ENCODE measurements at places on chromosomes 5 and 9.

DNA sequence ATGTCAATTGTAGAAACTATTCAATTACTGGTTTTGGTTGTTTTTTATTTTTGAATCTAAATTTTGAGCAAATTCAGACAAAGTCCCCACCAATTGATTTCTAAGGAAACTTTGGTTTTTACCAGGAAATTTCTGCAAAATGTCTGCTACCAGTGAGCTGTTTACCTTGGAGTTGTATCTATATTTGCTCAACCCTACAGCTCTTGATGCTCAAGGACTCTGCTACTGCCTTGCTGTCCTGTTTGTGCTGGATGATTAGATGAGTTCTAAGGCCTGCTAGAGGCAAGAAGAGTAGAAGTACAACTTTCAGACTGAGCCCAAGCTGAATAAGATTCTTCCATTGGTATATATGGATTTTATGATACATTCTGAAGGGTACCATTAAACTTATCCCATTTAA lies 42.6 kb upstream of the KIF2A start:
- no peak for DNase-seq

DNA sequence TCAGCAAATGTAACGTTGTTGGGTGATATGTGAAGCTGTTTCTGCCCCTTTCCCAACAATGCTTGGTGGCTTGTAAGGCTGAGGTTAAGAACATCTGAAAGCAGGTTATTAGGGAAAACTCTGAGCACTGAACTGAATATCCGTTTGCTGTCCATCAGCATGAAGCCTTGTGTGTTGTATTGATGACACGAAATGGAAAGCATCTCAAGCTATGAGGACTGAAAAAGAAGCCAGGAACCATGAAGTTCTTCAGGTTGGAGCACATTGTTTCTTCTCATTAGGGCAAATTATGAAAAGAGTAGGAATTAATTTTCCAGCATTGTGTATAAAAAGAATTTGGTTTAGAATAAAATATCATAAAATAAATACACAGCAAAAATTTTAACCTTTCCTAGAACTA lies 106.8 kb downstream of the IZUMO3 start:
- DNase-seq = no peak

DNA sequence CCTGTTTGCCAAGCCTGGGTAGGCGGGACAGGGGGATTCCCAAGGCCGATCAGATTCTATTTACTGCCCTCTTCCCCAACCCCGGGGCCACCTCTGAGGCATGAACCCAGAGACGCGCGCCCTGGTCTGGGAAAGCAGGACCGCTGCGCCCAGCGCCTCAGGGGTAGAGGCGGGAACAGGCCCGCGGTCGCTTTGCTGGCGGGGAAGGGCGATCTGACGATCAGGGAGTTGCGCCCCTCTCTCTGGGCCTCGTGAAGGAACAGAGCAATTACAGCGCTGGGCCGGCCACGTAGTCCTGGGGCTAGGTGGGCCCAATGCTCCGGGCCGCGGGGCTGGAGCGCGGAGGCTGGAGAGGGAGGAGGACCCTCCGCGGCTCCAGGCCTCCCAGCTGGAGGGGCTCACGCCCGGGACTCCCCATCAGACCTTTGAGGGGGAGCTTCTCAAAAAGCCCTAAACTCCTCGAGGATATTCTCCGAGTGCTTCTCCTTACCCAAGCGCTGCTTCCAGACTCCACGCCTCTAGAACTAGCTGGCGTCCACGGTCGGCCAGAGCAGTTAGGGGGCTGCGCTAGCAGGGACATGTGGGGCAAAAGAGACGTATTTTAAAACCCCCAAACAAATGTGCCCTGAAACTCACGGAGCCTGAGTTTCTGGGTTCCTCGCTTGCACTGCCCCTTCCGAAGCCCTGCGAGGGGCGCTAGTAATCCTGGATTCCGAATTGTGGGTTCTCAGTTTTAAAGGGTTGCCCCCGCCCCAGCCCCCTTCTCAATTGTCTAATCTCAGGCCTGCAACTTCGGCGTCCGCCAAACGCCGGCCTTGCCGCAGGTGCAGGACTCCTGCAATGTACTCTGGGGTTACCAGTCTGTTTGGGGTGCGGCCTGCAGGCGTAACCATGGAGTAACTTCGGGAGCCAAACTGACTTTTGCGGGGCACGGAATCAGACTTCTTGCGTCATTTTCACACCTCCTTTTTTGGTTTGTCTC lies 57.6 kb downstream of the TMEM174 start:
- DNase-seq = no peak

DNA sequence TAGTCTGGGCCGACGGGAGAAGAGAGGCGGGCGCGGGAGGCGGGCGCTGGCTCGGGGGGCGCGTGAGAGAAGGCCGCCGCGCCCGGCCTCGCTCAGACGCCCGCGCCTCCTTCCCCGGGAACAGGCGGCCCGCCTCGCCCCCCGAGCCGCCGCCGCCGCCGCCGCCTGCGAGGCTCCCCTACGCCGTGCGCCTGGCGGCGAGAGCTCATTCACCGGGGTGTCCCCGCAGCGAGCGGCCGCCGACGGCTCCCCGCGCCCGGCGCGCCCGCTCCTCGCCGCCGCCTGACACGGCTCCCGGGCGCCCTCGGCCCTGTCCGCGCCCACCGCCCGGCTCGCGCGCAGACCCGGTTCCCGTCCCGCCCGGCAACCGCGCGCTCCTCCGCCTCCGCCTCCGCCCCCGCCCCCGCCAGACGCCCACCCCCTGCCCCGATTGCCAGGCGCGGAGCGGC lies at the start of gene GNAQ:
Gene GNAQ (minus strand): TSS at position 368 of the 449 bp plus-strand sequence. CDS start 576 bp downstream, outside the sequence.
- DNase-seq = no peak

- DNase-seq = no peak
Observed at GRCh38 chr5:96350678-96351077, 82.4 kb downstream of the PCSK1 start.

DNA sequence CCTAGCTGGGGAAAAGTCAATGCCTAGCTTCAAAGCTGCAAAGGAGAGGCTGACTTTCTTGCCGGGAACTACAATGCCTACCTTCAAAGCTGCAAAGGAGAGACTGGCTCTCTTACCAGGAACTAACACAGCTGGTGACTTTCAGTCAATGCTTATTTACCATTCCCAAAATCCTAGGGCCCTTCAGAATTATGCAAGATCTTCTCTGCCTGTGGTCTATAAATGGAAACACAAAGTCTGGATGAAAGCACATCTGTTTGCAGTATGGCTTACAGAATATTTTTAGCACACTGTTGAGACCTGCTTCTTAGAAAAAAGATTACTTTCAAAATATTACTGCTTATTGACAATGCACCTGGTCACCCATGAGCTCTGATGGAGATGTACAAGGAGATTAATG lies 259.4 kb downstream of the PLK2 start:
- DNase-seq = no peak

DNA sequence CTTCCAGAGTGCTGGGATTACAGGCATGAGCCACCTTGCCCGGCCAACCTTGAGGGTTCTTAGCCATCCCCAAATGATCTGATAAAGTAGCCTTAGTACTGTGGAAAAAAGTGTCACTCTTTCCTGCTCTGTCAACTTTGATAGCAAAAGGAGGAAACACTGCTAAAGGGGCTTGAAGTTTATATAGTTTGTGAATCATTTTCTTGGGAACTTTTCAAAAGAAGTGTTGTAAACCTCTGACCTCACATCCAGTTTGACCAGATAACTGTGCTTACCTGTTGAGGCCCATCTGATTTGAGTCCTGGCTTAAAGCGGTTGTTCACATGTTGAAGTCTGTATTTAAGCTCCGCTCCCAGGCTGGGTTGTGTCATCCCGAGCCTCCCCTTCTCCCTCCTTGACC lies 303.3 kb downstream of the DOCK8 start:
- no peak for DNase-seq

DNA sequence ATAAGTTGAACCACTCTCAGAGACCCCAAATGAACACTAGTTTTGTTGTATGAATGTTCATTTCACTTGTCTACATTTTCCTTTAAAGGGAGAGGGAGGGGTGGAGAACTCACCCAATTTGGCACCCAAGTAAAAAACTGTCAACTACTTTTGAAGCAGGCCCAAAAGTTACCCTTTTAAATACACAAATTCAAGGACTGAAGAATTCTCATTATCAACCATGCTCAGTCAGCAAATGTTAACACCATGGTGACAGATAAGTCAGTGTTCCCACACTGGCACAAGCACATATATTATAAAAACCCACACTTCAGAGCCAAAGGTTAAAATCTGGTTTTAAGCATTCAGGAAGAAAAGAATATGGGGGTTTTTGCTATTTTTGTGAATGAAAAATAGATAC lies 31.6 kb downstream of the CSNK1A1 start:
- no peak for DNase-seq
